Stimulated activated CD4-positive, alpha-beta T cell treated with anti-CD3 and anti-CD28 coated beads, TNF-alpha, amount 100 ng/mL, for 48 hours (primary cell): ENCODE measurements at places on chromosomes 7 and 10.

GRCh38 chr10:29081231-29081630, 207.6 kb upstream of the LYZL1 start:
- DNase-seq: no peak

DNA sequence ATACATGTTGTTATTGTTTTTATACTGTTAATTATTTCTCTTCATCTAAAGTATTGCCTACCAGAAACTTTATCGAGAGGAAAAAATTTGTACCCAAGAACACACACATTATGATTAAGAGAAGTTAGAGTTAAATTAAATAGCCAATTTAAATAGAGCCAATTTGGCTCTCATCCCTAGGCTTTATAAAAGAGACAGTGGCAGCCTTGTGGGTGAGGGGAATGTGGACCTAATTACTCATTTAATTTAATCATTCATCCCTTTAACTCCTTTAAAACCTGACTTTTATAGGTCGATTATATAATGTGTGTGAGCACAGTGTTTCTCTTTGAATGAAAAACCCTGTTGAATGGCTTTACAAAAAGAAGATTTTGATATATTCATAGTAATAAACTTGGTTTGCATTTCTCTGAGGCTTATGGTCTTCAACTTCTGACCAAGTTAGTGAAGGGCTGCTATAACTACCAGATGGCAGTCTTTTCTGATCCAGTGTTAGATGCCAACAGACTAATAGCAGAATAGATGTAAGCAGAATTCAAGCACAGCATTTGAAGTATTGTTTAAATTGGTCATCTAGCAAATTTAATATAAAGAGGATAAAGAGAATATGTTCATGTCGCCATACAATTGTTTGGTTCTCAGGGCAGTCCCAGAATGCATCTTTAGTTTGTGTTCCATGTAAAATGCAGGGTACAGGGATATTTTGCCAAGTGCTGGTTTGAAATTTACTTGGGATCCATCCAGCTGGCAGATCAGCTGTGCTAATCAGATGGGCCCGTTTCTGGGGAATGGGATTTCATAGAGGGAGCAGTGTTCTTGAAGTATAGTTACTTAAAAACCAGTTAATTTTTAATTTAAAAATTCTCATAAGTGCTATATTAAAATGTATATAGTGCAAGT, 25.3 kb downstream of the ADD3 start:
- no peak for DNase-seq

DNA sequence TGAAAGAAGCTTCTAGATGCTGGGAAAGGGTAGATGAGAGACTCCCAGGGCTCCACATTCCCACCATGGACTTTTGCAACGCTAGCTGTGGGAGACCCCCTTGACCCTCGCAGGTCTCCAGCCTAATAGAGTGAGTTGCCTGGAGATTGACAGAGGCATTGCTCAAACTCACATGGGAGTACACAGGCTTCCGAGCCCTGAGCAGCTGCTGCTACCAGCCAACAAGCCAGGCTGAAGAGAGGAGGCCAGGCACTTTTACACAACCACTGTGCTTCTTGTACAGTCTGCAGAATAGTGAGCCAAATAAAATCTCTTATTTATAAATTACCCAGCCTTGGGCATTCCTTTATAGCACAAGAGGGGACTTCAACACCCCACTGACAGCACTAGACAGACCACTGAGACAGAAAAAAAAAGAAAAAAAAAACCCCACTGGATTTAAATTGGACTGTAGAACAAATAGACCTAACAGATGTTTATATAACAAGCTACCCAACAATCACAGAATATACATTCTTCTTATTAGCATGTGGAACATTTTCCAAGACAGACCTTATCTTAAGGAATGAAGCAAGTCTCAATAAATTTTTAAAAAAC, 146.2 kb downstream of the ZFAND4 start:
- no peak for DNase-seq

- DNase-seq: no peak
Measured at GRCh38 chr10:14062528-14063260, 268.0 kb downstream of the FRMD4A start.

GRCh38 chr7:27245798-27246691, 3.4 kb downstream of the EVX1 start:
- DNase-seq: no peak

- DNase-seq: no peak
Measured at GRCh38 chr10:9845075-9845474, 1172.6 kb upstream of the CELF2 start.

DNA sequence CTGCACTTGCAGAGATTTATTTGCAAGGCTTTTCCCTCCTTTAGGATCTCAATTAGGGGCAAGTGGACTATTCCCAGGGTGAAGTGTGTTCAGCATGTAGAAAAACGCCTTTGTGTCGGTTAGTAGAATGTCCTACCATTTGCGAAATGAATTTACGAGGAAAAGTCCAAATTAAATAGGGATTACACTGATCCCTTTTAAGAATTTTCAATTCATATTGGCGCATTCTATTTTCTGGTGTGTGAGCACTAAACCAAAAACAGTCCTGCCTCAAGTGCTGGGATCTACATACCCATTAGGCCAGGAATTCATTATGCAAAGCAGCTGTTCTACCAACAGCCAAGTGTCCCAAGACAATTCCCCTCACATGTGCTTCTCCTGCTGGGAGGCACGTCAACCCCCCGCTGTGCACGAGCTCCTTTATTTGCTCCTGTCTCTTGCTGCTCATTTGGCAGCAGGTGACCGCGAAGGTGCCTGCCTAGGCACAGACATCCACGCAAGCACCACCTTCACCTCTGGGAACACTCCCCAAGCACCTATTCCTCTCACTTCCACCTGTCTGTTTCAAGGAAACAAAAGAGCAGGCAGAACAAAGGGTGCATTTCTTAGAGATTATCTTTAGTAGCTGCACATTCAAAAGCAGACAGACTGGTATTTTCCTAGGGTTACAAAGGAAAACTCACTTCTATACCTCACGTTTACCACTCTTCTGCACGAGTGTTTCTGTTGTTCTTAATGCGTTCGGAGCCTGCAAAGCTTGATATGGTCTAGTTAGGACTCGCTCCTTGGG, 134.6 kb upstream of the FGFR2 start:
- DNase-seq: no peak

DNA sequence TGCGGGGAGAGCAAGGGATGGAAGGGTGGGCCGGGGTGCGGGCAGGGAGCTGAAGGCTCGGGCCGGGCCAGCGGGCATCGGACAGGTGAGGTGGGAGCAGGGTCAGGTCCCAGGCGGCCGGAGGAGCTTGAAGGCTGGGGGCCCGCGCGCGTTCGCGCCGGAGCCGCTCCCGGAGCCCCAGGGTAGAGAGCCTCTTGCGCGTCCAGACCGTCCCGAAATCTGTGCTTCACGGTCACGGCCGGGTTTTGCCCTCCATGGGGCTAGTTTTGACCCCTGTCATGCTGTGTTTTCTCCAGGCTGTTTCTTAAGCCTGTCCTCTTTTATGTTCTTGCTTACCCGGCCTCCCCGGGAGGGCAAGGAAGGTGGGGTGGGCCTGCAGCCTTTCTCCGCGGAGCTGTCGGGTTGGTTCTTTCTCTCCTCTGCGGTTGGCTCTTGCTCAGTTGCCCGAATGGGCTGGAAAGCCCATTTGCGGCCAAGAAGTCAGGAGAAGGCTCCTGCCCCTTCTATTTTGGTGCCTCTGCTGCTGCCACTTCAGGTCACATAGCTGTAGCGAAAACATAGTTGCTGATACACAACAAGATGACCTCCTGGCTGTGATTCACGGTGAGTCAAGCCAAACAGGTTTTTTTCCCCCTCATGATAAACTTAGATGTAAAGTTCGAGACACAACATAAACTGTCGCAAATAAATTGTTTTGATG, 650 bp downstream of the UBE2D1 start:
- DNase-seq: peak; percentile 3

GRCh38 chr7:153698046-153698445, 354.2 kb upstream of the DPP6 start:
- DNase-seq: no peak

DNA sequence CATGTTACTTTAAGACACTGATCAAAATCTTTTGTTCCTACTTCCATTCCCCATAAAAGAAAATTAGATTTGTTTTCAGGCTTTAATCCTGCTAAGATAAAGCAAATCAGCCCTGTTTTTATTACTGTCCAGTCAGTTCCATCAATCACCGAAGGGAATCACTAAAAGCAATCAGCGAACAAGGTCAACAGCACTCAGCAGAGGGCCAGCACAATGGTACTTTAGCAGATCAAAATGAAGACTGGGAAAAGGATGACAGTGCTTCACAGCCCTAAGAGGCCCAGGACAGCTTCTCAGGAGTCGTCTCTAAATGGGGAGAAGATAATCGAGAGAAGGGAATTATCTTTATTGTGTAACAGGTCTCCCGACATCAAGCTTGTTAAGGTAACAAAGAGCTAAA, 32.7 kb downstream of the SEM1 start:
- DNase-seq: no peak

- DNase-seq: no peak
Measured at GRCh38 chr10:30988831-30989435, 42.7 kb downstream of the ZNF438 start.

- no peak for DNase-seq
Measured at GRCh38 chr10:113411456-113411855, 141.4 kb upstream of the HABP2 start.

DNA sequence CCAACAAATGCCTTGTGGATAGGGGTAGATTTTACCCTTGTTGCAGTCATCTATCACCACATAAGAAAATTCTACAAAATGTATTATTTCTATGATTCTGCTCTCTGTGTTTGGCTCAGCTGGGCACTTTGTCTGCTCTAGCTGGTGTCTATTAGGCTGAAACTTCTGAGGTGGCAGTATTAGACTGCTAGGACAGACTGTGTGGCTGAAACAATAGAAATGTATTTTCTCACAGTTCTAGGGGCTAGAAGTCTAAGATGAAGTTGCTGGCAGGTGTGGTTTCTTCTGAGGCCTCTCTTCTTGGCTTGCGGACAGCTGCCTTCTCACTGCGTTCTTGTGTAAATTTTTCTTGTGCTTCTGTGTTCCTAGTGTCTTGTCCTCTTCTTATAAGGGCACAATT, 1139.6 kb upstream of the LRRTM3 start:
- no peak for DNase-seq

DNA sequence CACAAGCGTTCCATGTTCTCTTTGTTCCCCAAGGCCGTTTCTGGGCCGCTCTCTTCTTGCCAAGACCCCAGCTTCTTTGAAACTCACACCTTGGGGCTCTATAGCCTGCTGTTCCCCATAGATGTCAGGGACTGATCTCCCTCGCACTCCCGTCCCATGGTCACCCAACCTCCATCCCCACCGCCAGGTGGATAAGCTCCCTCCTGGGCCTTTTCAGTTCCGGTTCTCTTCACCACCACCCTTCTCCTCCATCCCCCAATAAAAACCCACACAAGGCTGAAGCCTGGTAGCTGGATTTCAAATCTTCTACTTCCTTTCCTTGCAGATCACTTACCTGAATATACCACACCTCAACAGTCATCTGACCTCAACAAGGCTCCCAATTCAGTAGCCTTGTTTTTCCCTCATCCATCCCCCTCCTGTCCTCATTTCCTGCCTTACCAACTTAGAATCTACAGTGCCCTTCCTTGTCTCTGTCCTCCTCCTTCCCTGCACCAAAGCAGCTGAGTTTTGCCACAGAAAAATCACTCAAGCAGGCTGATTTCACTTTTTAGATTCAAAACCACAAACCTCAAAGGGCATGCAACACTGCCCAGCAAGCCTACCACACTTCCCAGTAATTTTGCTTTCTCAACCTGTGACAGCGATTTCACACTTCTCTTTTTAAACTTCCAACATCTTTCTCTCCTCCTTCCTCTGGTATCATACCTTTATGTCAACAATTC, 7.7 kb downstream of the SLC37A3 start:
- DNase-seq: no peak

- DNase-seq: no peak
Measured at GRCh38 chr7:85186083-85186520, 754 bp downstream of the SEMA3D start.

GRCh38 chr7:81393018-81393417, 376.8 kb downstream of the HGF start:
- no peak for DNase-seq

GRCh38 chr10:35214607-35215020, 88.0 kb downstream of the CREM start:
- DNase-seq: no peak

- no peak for DNase-seq
Measured at GRCh38 chr10:12712293-12712983, 289.1 kb downstream of the CCDC3 start.

- no peak for DNase-seq
Measured at GRCh38 chr10:61130366-61130765, 186.4 kb upstream of the RHOBTB1 start.

DNA sequence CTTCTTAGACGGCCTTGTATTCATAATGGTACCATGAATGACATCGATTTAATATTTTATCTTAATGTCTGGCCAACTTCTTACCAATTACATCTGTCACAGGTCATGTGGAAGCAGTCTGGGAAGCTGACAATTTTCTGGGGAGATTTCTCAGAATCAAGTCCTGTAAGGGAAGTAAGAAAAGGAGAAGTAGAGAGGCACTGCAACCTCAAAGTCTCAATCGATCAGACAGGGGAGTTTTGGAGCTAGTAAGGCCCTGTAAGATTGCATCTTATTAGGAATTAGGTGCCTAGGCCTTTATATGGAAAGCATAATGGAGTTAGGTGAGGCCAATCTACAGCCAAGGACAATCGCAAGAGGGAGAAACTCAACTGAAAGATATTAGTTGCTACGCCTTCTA, 694.6 kb upstream of the SORCS1 start:
- no peak for DNase-seq

- DNase-seq: no peak
Measured at GRCh38 chr7:2572101-2572842, 13.5 kb downstream of the IQCE start.

GRCh38 chr10:31374146-31374696, 55.2 kb downstream of the ZEB1 start:
- DNase-seq: no peak

GRCh38 chr10:115939101-115939854, 333.7 kb downstream of the GFRA1 start:
- no peak for DNase-seq

DNA sequence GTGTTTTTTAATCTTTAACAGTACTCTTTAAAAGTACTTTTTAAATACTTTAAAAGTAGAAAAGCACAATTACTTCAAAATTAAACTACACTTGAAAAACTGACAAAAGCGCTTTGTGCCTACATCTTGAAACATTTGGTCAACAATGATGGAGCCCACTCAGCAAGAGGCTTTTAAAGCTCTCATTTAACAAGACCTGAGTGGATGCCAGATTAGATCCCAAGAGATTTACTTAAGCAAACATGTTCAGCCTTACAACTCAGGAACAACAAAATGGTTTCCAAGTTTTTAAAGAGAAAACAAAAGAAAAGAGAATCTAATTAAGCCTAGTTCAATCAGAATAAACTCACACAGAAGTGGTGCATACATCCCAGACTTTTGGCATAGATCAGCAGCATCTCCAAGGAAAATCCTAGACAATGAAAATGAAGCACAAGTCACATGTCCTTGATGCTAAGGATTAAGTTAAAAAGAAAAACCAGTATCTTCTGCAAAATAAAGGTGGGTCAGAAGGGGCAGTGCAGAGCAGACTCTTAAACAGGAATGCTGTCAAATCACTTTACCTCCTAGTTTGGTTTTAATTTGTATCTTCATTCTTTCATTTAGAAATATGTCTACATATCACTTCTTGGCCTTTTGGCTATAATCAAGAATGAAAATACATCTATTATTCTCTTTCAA, 26.2 kb downstream of the HIBADH start:
- no peak for DNase-seq
